ENCODE measurements at places on chromosomes 4 and X.

DNA sequence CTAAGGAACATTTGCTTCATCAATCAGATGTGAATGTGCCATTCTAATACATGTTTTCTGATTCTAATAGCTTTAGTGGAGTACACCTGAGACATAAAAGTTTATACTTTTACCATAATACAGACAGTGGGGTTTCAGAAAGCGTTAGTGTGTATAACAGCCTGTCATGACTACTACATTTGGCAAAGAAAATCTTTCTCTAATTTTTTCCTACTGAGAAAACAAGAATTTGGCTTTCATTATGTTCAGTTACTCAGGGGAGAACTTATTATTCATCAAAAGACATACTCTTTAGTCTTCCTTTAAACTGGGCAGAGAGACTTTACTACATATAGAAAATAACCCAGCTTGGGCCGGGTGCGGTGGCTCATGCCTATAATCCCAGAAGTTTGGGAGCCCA, 104.9 kb downstream of the PCDH18 start:
- no peak for DNase-seq

- DNase-seq: peak; percentile 50
Observed at GRCh38 chr4:1201851-1202525, 29.6 kb upstream of the SPON2 start.

GRCh38 chrX:67892401-67892800, 348.6 kb downstream of the AR start:
- DNase-seq: no peak

GRCh38 chrX:47859686-47860085, 23.0 kb downstream of the ZNF81 start:
- DNase-seq: no peak

DNA sequence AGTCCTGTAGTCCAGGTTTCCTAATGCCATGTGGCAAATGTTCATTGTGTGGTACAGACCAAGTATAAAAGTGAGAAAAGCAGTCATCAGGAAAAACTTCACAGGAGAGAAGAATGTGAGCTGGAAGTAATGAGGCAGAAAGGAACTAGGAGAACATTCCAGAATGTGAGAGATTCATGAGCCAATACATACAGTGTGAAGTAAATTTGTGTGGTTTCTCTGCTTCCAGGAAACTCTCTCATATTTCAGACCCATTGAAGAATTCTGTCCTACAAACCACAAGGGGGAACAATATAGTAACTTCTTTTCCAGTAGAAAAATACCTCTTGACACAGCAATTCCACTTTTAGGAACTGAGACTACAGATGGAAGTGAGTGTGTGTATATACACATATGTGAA, 136.5 kb downstream of the RNF150 start:
- no peak for DNase-seq
